Stimulated activated CD4-positive, alpha-beta T cell treated with anti-CD3 and anti-CD28 coated beads, Interleukin-15, amount 100 ng/mL, for 48 hours (primary cell): ENCODE measurements at places on chromosomes 12 and 14.

GRCh38 chr12:29537298-29537697 lies 39.8 kb upstream of the OVCH1 start:
- no peak for DNase-seq

DNA sequence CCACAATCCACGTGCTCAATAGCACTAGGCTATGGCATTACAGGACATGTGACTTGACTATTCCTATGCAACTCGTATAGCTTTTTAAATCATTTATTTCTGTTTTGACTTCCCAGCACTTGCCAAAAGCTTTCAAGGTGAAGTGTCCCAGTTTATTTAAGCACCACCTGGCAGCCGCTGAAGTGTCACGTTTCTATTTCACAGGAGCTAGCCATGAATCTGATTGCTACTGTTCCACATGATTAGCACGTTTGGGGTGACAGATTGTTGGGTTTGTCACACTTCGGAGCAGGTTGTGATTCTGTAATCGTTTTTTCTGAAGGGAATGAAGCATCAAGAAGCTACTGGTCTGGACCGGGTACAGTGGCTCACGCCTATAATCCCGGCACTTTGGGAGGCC lies 39.9 kb upstream of the BICDL1 start:
- no peak for DNase-seq

GRCh38 chr14:56514663-56515371 lies 64.8 kb upstream of the TMEM260 start:
- DNase-seq, result peak; percentile 18

GRCh38 chr12:69130064-69130463 lies 109.3 kb upstream of the CPSF6 start:
- DNase-seq, result no peak

GRCh38 chr12:2165021-2165420 lies 112.2 kb downstream of the CACNA1C start:
- no peak for DNase-seq

DNA sequence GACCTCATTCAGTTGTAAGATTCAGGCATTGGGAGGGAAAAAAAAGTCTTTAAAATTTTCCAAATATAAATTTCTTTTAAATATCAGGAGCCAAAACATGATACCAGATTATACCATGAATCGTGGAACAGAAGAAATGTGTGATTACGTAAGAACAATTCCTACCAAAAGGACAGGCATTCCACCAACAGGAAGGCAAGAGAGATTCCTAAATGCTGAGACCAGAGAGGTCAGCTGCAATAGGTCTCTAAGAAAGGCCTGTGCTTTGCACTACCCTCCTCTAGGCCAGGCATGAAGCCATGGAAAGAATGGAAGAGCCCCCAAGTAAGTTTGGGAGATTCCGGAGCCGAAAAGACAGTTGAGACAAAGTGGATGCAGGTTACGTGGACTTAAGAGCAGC lies 83.7 kb downstream of the PTGER2 start:
- DNase-seq, result no peak

DNA sequence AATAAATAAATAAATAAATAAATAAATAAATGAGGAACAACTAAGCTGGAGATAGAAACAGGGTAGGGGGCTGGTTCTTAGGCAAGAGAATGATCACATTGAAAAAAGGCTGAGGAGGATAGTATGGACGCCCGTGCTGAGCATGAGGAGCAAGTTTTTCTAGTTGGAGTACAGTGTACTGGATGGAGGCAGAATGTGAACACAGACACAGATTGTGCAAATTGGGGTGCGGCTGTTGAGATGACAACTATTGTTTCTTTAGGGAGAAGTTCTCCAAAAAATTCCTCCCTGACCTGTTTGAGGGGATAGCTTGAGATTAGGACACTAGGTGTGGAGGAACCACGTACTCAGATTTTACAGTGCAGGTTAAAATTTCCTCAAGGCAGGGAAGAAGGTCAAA lies 979 bp upstream of the BIN2 start:
- no peak for DNase-seq

GRCh38 chr14:72111911-72112310 lies 179.7 kb downstream of the RGS6 start:
- no peak for DNase-seq

DNA sequence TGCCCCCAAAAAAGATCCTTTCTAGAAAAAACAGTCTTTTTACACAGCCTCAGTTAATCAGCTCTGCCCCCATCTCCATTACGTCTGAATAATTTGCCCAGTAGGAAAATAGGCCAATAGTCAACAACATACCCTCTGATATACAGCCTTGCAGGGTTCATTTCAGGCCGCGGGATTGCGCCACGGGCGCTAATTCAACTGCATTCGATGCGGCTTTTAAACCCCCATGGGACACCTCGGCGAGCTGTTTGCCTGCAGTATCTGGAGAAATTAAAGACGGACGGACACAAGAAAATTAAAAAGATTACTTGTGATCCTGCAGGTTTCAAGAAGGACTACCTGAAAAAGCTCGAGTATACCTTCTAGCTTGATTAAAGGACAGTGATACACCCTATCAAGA lies 36.1 kb downstream of the ERP29 start:
- no peak for DNase-seq

GRCh38 chr12:123519141-123520001 lies 14.1 kb downstream of the RILPL1 start:
- no peak for DNase-seq

- DNase-seq, result no peak
Measured at GRCh38 chr12:28950049-28950448, 199.0 kb upstream of the FAR2 start.

GRCh38 chr12:26853303-26854030 lies 20.5 kb upstream of the ITPR2 start:
- peak; percentile 64 for DNase-seq

GRCh38 chr12:71183018-71183417 lies 25.2 kb upstream of the TSPAN8 start:
- no peak for DNase-seq

DNA sequence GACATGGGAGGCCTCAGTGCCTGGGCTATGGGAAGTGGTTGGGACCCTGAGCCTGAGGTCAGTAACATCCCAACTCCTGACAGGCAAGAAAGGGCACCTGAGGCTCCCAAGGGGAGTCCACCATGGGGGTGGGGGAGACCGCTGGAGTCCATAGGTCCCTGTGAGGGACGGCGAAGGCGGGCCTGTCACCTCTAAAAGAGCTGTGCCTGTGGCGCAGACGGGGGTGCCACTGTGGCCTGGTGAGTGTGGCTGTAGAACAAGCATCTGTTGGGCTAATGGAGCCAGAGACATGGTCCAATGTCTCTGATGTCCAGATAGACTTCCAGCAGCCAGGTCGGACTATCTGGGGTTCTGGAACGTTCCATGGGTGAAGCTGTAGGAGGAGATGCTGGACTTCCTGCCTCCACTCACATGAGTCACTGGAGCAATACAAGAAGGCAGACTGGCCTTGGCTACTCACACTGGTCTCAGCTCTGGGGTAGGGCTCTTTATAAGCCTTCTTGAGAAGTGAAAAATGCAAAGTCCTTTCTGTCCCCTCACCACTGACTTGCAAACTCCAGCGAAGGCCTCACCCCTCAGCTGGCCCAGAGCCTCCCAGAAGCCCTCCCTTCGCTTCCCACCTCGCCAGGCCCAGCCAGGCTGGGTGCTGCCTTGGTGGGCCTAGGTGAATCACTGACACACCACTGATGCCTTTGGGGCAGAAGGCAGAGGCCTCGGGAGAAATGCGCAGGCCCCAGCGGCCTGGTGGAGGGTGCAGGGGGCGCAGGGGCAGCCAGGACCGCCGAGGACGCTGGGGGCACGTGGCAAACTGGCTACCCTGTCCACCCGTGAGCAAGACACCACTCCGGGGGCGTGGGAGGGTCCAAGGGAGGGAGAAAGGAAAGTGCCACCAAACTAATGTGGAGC lies 1.1 kb upstream of the TRAF3 start:
- no peak for DNase-seq

DNA sequence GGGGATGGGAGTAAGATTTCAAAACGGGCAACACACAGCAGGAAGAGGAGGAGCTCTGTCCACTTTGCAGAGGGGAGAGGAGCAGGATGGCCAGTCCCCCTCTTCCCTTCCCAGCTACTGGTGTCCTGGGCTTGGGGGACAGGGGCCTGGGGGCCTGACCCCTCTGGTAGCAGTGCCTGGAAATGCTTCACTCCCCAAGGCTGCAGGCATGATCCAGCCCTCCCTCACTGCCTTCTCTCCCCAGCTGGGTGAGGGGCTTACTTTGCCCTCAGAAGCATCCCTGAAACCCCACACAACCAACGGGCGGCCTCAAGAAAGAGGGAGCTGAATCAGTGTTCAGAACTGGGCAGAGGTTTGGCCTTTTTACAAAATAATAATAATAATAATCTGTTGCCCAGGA lies 279.5 kb downstream of the DPF3 start:
- DNase-seq, result no peak

- no peak for DNase-seq
Measured at GRCh38 chr14:71534506-71534905, 397.7 kb upstream of the RGS6 start.

DNA sequence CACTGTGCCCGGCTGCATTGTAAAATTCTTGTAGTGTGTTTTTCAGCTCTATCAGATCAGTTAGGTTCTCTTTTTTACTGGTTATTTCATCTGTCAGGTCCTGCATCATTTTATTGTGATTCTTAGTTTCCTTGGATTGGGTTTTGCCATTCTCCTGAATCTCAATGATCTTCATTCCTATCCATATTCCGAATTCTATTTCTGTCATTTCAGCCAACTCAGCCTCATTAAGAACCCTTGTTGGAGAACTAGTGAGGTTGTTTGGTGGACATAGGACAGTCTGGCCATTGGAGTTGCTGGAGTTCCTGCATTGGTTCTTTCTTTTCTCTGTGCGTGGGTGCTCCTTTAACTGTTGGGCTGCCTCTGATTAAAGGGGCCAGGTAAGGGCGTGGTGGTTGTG lies 5.6 kb upstream of the C1S start:
- DNase-seq, result no peak

GRCh38 chr14:86462193-86462753 lies 932.3 kb downstream of the FLRT2 start:
- no peak for DNase-seq

- DNase-seq, result no peak
Measured at GRCh38 chr12:9730591-9730990, 2.3 kb downstream of the CLECL1 start.

DNA sequence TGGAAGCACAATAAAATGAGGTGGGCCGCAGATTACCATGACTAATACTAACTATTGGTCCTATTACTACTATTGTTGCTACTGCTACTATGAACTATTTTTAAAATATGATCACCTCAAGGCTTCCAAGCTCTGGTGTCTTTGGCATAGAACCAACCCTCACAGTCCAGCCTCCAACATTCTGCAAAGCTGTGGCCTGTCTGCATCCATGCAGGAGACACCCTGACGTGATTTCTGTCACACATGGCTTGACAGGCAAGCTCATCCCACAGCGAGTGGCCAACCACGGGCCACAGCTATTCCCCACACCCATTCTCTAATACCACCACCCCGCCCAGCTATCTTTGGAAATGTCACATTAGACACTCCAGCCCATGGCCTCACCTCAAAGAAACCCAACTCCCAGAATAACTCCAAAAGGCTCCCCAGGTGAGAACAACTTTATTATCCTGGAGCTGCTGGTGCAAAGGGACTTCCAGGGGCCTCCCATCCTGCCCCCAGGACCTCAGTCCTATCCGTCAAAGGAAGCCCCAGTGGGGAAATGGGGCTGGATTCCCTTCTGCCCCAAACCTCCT lies 14.4 kb downstream of the ISCU start:
- DNase-seq, result no peak

DNA sequence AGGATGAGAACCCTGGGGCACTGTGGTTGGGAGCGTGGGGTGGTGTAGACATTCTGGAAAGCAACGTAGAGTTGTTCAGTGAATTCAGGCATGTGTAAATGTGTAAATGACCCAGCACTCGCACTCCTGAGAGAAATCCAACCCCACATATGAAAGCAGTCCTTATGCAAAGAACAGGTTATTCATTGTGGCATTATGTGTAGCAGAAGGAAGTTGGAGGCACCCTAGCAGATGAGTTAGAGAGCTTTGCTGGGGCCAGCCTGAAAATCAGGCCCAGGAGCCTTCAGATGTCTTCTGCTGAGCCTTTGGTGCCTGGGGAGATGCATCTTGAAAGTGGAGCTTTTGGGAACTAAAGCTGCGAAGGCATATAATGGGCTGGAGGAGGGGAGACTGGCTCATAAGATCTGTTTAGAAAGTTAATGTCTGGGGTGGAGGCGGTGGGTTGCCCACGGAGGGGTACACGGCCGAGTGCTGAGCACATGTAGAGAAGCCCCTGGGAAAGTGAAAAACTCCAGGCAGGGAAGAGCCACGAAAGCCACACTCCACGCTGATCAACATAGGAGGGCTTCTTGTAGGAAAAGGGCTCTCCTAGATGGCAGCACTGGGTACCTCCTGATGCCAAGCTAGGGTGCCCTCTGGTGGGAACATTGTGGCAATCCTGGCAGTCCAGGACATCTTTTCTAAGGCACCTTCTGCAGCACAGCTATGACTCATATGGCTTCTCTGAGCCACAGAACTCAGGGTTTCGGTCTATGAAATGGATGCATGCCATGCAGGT lies 6.0 kb upstream of the KRT83 start:
- peak; percentile 71 for DNase-seq

DNA sequence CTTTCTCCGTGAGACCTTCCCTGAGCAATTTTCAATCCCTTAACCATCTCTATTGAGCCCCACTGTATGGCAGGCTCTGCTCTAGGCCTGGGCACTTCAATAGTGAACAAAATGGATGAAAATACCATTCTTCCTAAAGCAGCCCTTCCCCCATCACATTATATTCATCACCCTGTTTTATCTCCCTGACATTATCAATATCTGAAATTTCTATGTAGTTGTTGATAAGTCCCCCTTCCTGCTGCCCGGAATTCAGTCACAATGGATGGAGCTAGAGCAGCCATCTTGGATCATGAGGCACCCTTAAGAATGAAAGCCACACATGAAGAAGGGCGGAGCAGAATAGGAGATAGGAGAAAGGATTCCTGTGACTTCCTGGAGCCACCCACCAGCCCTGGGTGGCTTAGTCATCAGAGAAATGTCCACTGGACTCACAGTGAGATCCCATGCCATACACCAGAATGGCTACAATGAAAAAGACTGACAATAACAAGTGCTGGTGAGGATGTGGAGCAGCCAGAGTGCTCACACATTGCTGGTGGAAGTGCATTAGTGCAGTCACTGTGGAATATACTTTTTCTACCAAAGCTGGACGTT lies 33.9 kb downstream of the SCARB1 start:
- no peak for DNase-seq

- peak; percentile 53 for DNase-seq
Measured at GRCh38 chr12:53427905-53428594, 4.4 kb downstream of the AMHR2 start.

DNA sequence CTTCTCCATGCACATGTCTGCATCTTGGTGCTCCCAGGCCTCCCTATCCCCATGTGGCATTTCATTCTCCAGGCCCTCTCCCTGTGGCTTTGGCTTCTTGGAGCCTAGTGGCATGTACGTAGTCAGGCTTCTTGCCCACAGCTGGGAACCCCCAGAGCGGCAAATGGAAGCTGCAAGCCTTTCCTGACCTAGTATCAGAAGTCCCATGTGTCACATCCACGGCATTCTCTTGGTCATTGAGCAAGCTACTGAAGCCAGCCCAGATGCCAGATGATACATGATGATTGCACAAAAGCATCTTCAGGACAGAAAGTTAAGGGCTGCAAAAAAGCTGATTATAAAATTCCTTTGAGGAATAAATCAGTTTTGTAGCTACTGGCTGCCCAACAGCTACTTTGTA lies 154.9 kb downstream of the PELI2 start:
- DNase-seq, result no peak

- DNase-seq, result no peak
Measured at GRCh38 chr12:2284321-2284813, 231.6 kb downstream of the CACNA1C start.

GRCh38 chr14:56195704-56196103 lies 77.5 kb downstream of the PELI2 start:
- peak; percentile 14 for DNase-seq
